Activated CD4-positive, alpha-beta T cell treated with anti-CD3 and anti-CD28 coated beads, Interleukin-2, Interleukin-4, amounts not matched to agents 100 ng/mL and 50 ng/mL, durations not matched to agents 16 hours and 8 hours (primary cell): ENCODE measurements at places on chromosomes 7 and 10.
A peak's percentile ranks its signal among the peaks of the same experiment; 100 is the strongest.

- DNase-seq: no peak
These were observed 19.8 kb upstream of the WIPI2 start for GRCh38 chr7:5170251-5170650.

DNA sequence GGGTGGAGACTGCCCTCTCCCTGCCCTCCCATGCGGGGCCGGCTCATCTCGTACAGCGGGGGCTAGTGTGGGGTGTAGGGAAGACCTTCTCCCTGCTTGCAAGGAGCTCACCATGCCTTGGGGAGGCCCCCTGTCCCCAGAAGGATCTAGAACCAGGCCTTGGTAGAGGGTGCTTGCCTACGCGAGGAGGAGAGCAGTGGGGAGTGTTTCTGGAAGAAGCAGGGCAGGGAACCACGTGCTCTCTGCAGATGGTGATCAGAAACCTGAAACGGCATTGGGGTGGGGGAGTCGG is 2.7 kb downstream of the MAFK start:
- DNase-seq: no peak

DNA sequence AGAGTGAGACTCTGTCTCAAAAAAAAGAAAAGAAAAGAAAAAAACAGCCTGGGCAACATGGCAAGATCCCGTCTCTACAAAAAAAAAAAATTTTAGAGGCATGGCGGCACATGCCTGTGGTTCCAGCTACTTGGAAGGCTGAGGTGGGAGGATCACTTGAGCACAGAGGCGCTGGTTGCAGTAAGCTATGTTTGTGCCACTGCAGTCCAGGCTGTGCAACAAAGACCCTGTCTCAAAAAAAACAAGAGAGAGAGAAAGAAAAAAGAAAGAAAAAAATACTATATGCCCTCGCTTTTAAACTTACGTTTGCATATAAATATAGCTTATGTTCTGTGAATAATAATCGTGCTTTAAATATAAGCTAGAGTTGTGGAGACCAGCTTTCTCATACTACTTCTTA is 11.2 kb downstream of the HACD1 start:
- no peak for DNase-seq

GRCh38 chr10:32692174-32692573 is 246.2 kb downstream of the CCDC7 start:
- no peak for DNase-seq

GRCh38 chr7:151796091-151796870 is 80.6 kb downstream of the PRKAG2 start:
- DNase-seq: no peak

- DNase-seq: no peak
These were observed 80.0 kb downstream of the ZNF277 start for GRCh38 chr7:112286250-112287086.

DNA sequence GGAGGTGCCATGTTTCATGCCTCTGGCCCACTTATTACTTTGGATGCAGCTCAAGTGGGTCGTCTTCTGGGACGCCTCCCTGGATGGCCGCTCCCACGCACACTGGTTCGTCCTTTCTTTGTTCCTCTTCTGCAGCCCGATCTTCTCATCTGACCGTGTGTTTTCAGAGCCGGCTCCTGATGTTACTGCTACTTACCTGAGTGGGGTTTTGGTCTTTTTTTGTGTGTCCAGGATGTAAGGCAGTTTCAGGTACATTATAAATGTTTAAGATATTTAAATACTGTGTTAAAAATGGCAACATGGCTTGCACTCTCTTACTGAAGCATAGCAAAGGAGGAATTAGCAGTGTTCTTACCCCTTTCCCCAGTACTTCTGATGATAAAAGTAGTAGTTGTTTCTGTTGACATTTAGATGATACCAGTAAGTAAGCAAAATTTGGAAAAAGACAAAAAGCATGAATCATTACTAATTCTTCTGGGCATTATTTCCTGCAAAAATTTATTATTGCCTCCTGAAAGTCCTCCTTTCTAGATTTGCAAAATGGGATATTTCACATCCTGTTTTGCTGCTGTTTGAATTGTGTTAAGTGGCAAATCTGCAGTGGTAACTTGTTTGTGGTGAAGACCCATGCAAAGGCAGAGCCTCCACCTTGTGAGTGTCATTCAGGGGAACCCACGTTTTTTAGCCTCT is 59.4 kb downstream of the SHH start:
- DNase-seq: no peak

- DNase-seq: peak; percentile 77
These were observed 126.5 kb downstream of the CUBN start for GRCh38 chr10:17003151-17003550.
